SK-N-MC (cell line): ENCODE measurements at places on chromosomes 1 and 21.

DNA sequence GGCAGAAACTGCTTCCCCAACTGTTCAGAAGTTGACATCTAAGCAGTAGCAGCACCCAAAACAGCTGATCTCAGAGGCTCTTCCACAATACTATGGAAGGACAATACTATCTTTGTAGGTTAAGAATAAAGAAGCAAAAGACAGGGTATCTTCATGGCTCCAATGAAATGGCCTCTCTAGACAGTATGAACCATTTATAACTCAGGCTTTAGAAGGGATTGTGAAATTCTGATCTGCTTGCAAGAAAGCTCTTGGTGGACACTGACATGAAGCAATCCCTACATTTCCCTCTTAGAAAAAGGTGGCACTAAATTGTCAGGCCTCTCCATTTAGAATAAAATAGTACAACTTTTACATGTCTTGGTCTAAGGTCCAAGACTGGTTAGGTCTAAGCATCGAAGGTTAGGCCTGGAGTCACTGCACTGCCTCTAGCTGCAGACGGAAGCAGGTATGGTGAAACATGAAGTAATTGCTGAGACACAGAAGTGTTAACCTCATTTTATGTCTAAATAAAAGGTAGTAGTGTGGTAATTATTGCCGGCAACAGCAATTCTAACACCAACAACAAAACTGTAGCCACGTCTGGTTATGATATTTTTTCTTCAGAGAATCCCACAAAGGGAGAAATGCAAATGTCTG lies 50.6 kb upstream of the HP1BP3 start:
- no peak for DNase-seq

DNA sequence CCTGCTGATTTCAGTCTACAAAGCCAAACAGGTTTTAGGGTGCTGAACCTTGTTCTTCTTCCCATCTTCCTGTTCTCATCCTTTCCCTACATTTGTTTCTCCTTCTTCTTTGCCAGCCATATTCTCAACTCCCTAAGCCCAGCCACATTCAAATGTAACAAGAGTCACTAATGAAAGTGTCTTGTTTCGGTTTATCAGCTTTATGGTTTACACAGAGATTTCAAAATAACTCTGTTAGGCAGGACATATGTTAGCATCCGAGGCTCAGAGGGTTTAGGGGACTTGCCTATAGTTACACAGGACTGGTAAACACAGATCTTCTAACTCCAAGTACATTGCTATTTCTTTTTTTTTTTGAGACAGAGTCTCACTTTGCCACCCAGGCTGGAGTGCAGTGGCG lies 61.3 kb downstream of the NDUFS5 start:
- DNase-seq, result no peak

DNA sequence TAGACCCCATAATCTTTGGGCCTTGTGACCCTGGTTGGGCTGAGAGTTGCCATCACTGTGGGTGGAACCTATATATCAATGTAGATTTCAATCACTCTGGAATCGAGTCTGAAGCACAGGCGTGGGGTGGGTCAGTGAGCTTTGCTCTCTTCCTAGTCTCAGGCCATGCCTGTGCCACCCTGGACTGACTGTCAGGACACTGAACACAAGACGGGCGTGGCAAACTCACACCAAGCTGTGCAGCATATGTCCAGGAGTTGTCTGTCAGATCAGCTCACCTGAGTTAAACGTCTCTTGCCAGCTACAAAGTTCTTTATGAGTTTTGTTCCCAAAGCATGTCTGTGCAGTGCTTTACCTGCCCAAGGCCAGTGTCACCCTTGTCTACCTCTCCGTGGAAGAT lies 30.9 kb upstream of the ALPL start:
- no peak for DNase-seq

DNA sequence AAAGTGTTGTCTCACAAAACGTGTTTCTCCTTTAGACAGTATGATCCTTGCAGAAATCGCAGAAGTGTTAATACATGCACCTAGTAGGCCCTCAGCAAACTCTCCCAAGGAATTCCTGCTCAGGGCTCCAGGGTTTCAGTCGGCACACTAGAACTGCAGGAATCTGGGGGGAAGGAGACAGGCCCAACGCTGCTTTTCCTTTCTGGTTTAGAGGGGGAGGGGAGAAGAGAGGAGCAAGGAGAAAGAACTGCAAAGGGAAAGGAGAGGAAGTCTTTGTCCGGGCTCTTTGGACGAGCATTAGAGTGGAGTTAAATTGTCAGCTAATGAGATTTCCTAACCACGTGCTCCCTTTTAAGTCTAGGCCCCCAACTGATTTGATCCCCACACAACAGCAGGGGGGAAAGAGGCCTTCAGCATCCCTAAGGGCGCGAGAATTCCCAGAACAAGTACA lies 103.7 kb upstream of the SOD1 start:
- no peak for DNase-seq

GRCh38 chr1:154810571-154810970 lies 59.5 kb downstream of the KCNN3 start:
- DNase-seq, result no peak

- DNase-seq, result no peak
These were observed 648 bp downstream of the ATP5PF start for GRCh38 chr21:25733859-25734653.

DNA sequence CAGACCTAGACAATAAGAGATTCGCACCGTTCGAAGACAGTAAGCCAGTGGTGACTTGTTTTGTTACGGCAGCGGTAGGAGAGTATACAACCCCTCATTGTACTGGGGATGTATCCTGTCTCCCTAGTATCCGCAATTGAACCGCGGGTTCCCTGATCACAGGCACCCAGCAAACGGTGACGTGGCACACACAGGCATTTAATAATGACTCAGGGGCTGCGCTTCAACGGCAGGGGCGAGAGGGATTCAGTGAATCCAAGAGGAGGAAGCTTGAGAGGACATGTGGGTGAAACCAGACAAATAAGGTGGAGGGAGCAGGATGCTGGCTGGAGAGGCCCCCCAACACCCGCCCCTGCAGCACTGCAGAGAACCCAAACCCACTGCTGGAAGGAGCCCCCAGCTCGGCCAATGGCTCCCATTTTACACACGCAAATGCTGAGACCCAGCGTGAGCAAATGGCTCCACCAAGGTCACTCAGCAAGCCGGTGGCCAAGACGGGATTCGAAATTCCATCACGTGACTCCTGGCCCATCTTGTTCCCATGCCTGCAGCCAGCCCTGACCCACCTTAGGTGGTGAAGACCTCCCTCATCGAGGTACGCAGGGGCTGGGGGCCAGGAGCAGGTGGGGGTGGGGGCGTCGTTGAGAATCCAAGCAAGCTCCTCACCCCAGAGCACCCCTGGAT lies 149.9 kb downstream of the SYF2 start:
- no peak for DNase-seq

- no peak for DNase-seq
These were observed 36.6 kb downstream of the RGL1 start for GRCh38 chr1:183841550-183841949.

DNA sequence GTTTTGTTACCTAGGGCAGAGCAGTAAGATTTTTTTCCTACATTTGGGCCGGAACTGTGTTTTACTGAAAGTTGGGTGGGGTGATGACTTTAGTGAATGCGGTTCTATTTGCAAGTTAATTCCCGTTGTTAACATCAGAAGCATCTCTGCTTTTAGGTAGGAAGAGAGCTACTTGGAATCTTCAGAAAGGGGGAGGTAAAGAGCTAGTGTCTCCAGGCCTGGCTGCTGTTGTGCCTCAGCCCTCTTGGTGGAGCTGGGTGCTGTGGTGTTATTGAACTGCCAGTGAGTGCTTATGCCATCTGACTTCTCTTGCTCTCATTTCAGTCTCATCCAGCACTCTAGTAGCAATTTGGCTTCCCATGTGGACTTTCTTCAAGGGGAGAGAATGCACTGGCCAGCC lies 3.4 kb downstream of the KDM4A start:
- DNase-seq, result no peak

DNA sequence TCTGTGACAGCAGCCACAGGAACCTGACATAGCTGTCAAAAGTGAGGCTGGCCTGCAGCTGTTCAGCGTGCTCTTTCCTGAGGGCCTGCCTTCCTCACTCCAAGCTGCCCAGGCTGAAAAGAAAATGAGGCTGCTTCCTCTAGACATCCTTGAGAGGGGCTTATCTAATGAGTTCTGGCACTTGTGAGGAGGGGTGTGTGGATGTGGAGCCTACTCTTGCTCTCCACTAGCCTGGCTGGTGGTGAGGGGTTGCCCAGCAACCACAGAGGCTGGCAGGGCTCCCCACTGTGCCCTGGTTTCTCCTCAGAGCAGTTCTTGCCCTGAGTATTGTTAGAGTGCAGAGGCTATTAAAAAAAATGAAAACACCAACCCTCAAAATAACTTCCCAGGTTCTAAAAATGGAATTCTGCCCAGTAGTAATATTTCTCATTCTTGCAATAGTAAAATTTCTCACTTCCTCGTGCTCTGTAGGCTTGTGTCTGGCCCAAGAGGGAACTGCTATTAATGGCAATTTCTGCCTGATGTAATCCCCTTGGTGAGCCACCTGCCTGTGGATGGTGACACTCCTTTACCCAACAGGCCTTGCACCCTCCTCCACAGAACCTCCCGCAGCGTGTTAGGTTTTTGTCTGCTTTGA lies 52.6 kb upstream of the EPS8L3 start:
- no peak for DNase-seq

- DNase-seq, result no peak
These were observed 122.0 kb upstream of the B3GALT2 start for GRCh38 chr1:193308438-193308837.

GRCh38 chr1:203223012-203223775 lies 6.3 kb downstream of the CHIT1 start:
- DNase-seq, result no peak

DNA sequence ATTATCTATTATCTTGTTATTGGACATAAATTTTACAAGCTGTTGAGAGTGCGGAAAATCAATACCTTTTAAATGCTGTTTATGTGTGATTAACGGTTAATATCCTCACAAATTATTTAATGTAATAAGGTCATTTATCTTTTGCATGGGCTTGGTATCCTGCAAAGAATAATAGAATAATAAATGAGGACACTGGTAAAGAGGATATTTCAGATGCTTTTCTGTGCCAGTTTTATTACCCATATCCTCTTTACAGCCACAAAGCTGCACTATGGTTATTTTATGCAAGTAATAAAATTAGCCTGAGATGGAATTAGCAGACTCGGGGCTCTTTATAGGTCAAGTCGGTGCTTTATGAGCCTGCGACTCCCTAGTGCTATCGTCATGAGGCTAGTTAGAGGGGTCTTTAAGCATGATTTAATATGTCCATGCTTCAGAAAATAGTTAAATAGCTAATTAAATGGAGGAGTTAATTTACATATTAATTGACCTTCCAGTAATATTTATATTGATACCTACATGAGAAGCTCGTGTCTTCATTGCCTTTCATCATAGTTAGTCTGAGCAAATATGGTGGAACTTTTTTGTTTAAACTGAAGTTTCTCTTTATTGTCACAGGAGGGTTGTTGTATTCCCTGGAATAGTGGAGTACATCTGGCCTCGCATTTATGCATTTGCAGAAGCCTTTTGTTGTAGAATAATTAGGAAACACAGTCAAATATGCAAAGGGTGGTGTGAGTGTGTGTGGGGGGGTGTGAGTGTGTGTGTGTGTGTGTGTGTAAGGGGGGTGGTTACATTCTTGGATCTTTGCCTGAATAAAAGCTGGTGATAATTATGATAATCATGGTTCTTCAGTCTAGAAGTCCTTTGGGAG lies 120.3 kb downstream of the ATG4C start:
- no peak for DNase-seq

GRCh38 chr1:116514708-116515525 lies 55.9 kb downstream of the CD58 start:
- no peak for DNase-seq

DNA sequence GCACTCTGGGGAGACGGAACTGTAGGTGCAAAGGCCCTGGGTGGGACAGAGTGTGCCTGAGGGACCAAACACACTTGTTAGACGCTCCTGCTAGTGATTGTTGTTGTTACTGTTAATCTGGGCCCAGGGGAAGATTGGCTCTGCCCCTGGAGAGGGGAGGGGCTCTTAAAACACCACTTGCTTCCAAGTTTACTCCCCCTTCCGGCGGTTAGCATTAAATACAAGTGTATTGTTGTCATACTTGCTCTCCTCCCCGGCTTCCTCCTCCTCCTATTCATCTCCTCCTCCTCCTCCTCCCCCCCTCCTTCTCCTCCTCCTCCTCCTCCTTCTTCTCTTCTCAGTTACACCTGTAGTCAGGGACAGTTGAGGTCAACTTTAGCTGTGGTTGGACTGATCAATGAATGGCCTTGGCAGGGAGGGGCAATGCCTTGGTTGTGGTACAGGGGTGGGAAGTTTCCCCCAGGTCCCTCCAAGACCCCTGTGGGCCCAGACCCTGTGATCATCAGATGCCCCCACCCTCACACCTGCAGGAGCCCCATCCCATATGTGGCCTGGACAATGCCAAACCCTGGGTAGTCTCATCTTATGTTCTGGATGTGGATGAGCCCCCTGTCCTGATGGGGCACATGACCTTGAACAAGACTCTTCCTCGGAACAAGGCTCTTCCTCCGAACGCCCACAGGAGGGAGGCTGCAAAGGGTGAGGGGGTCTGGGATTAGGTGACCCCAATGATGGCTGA lies 217.3 kb downstream of the PTPRU start:
- DNase-seq, result peak; percentile 26

DNA sequence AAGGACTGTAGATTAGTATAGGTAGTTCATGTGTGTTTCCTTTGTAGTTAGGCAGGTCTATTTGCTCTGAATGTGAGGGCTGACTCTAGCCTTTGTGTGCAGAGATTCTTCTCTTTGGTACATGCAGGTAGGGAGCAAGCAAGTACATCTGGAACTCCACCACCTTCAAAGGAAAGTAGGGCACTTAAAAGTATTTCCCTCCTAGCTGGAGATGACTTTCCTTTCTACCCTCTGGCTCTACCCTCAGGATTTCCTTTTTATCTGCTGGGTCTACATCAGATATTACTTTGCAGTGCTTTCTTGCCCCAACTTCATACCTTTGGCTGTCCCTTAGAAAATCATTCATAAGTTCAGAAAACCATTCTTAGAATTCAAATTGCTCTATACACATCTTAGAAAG lies 91.7 kb upstream of the HIVEP3 start:
- no peak for DNase-seq

DNA sequence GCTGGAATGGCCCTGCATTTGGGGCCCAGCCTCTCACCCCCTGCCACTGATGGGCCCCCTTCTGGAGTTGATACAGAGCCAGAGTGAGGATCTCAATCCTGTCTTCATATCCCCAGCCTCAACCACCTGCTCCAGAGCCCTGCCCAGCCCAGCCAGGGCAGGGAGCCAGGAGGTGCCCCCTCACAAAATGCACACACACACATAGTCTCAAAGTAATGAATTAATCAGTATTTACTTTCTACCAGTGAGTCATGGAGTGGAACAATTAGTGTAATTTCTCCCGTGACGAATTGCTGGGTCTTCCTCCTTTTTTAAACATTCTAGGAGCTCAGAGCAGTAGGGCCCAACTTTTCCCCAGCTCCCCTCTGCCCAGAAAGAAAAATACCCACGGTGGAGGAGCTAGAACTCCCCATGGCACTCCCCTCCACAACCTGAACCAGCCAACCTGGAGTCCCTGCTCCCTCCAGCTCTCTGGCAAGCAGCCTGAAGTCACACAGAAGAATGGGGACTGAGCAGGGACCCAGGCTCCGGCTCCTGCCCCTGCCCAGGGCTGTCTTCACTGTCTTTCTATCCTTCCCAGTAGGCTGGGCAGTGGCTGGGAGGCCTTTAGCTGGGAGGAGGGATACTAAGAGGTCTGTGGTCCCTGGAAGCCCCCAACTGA lies 29.3 kb downstream of the SDC3 start:
- no peak for DNase-seq
